ENCODE measurements at places on chromosomes 6 and 20.

DNA sequence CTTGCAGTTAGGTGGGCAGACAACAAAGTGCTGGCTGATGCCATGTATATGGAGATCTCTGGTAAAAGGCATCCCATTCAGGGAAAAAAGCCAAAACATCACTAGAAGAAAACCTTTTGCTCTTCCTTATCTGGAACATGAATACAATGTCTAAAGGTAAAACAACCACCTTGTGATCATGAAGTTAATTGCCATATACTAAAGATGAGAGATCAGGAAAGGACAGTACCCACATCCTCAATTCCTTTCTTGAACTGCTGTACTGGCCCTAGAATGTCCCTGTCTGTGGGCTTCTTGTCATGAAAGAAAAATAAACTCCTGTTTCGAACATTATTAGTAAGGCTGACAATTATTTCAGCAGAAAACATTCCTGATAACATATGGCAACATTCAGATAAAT is 19.3 kb downstream of the DEK start:
- DNase-seq, result no peak

DNA sequence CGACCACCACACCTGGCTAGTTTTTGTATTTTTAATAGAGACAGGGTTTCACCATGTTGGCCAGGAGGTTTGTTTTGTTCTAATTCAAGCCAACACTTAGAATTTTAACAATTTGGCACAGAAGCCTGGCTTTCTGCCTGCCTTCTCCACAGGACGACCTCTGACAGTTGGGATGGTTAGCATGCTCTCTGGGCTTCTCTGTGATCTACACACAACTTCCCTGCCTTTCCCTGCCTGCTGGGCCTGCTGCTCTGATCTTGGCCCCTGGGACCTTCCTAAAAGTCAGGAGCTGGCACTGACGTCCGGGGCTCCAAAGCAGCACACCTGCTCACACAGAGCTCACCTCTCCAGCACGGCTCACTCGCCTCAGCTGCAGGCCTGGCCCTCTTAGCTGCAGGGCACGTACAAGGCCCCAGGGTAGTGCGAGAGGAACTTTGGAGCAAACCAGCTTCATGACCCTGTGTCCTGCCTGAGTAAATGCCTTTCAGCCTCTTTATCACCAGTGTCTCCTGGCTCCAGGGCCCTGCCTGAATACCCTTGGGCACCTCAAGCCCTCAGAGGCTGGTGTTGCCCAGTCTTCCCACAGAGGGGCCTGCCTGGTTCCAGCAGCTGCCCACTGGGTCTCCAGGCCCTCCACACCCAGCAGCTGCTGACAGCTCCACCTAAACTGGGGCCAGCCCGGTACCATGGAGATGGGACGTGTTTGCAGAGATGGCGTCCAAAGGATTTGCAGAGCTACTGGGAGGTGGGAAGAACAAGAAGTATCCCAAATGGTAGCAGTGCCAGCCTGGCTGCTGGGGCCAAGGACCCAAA is 96.0 kb downstream of the PSMB1 start:
- no peak for DNase-seq

- DNase-seq, result no peak
Observed at GRCh38 chr6:93403390-93403789, 16.0 kb downstream of the EPHA7 start.

- no peak for DNase-seq
Observed at GRCh38 chr6:51675020-51675921, 412.1 kb downstream of the PKHD1 start.

- no peak for DNase-seq
Observed at GRCh38 chr6:167993831-167994230, 3.6 kb upstream of the KIF25 start.

DNA sequence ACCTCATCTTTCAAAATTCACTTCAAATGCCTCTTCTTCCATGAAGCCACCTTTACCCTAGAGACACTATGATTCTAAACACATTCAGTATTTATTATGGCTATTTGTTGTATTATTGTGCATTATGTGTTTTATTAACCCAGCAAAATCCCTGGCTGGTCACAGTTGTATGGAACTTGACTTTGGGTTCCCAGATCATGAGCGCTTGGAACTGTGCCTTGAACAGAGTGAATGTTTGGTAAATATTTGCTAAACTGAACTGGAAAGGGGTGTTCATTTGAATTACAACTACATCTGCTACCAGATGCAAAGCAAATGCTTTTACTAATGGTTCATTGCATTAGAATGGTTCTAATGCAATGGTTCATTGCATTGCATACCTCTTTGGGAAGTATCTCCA is 259.8 kb downstream of the PKHD1 start:
- no peak for DNase-seq

DNA sequence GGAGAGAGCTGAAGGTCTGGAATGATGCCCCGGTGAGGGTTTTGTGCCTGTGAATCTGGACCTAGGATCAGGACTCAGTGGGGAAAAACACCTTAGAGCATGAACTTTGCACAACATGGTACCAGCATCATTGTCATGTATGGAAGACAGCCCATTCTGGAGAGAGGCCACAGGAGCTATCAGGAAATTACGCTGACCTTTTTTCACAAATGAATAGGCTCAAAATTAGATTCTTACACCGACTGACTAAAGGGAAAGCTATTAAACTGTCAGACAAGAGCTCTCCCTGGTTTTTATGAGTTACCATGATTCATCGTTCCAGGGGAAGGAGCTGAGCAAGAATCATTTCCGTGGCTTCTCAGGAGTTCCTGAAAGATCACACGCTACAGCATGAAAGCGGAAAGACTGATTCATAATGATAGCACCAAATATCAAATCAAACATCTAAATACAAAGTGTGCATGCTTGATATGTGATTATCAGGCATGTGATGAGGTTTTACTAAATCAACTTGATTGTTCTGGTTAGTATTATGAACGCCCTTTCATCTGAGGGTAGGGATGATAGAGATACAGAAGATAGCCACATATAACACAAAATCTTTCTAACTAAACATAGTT is 224.9 kb upstream of the SMLR1 start:
- DNase-seq, result peak; percentile 77

GRCh38 chr20:38321959-38322598 is 18.1 kb downstream of the BPI start:
- DNase-seq, result peak; percentile 26

All from Caki2 (cell line).